ENCODE measurements at places on chromosomes 5 and 9.

- DNase-seq, result no peak
Observed at GRCh38 chr5:91006713-91007112, 376.4 kb downstream of the ARRDC3 start.

DNA sequence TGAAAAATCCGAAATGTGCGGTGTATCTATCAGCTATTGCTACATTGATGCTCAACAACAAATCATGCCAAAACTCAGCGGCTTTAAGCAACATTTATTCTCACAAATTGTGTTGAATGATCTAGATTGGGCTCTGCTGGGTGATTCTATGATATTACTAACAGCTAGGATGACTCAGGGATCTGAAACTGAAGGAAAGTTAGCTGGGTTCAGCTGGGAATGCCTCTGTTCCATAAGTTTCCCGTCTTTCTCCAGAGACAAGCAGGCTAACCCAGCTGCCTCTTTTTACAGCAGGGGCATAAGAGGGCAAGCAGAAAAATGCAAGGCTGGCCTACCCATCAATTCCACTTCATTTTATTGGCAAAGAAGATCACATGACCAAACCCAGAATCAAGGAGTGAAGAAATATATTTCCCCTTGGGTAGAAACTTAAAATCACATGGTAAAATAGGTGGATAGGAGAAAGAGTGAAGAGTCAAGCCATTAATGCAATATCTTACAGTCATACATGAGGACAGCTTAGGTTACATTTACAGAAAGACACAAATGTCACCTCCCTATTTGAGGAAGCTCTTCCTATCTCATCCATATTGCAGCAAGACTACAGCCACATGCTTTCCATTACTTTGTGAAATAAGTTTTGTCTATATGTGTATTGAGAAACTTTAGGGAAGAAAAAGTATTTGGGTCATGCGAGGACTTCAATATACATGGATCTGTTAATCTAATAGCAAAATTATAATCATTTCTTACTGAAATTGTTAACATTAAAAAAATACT, 30.8 kb downstream of the IL7R start:
- DNase-seq, result no peak

DNA sequence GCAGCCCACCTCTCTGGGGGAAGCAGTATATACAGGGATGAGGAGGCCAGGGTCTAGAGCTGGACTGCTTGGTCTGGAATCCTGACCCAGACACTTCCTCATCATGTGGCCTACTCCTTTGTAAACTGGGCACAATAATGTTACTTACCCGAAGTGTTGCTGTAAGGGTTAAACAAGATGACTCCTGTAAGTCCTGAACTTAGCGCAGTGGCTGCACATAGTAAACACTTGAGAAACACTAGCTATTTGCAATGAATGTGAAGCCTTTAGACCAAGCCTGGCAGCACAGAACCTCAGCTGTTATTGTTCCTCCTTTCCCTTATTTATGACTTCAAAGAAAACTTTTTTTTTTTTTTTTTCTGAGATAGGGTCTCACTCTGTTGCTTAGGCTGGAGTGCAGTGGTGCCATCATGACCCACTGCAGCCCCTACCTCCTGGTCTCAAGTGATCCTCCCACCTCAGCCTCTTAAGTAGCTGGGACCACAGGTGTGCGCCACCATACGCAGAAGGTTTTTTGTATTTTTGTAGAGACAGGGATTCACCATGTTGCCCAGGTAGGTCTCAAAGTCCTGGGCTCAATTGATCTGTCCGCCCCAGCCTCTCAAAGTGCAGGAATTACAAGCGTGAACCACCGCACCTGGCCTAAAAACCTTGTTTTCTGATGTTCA, 96.2 kb upstream of the IL6ST start:
- no peak for DNase-seq

DNA sequence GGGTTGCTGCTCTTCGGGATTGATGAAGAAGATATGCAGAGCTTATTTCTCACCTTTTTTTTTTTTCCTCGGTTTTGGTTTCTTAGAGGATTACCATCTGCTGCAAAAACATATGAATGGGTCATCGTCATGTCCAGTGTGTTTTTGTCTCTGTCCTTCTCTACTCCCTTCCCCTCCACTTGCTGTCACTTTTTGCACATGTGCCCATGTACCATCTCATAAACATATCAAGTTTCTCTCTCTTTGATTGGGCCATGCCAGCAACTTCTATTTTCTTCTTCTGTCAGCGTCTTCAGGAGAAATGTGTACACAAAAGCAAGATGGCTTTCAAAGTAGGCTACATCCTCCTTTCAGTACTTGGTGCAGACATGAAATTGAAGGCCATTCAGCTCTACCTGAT, 57.1 kb downstream of the ZNF462 start:
- DNase-seq, result no peak

GRCh38 chr5:135850231-135850630, 15.8 kb downstream of the SLC25A48 start:
- no peak for DNase-seq

GRCh38 chr5:179772351-179772750, 21.4 kb upstream of the LTC4S start:
- DNase-seq, result no peak

DNA sequence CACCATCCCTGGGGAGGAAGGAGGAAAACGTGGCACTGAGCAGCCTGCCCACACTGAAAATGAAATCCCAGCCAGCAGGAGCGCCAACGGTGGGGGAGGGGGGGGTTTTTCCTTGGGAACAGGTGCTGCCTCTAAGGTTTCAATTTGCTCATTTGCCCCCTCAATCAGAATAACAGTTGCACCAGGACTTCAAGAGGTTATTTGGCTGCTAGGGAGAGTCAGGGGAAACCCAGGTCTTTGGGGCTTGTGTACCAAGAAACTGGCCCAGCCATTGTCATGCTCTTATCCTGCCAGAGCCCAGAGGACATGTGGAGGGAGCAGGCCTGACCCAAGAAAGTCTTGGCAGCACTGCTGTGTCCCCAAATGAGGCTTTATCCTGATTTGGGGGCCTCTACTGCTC, 66.5 kb downstream of the NDFIP1 start:
- DNase-seq, result no peak

- DNase-seq, result peak; percentile 56
Observed at GRCh38 chr5:131795879-131796792, 681 bp downstream of the FNIP1 start.
